Bronchus fibroblast of lung (primary cell): ENCODE measurements at places on chromosomes 12 and 14. TPM values are rescaled to one million over a fixed set of nuclear protein-coding genes. Genes with fewer than 3 reads are reported as not detected.

Gene SYT1
- total RNA-seq: 3.4 and 4.5 TPM in 2 replicates

Gene RTL1
- total RNA-seq: not detected in 2 replicates

Gene CLEC4D
- not detected in 2 replicates for total RNA-seq

Gene TAS2R30
- total RNA-seq: under 0.01 TPM in 1 of 2 replicates, not detected in the other

Gene NTN4
- 3.6 and 5.4 TPM in 2 replicates for total RNA-seq

Gene LBHD2
- not detected in 2 replicates for total RNA-seq

Gene CBLN3
- 0.34 and 0.74 TPM in 2 replicates for total RNA-seq

Gene FOXN4
- not detected in 2 replicates for total RNA-seq

Gene KRT83
- total RNA-seq: not detected in 2 replicates

Gene RDH16
- under 0.01 TPM in 1 of 2 replicates, not detected in the other for total RNA-seq

Gene TOMM20L
- not detected in 2 replicates for total RNA-seq

Gene ADAMTS20
- total RNA-seq: not detected in 2 replicates

Gene TMEM179
- 0.30 TPM in 1 of 2 replicates, not detected in the other for total RNA-seq

Gene NDRG2
- 1.3 and 1.5 TPM in 2 replicates for total RNA-seq

Gene KRT79
- not detected in 2 replicates for total RNA-seq

Gene CABP1
- under 0.01 TPM in 1 of 2 replicates, not detected in the other for total RNA-seq

Gene SALL2
- total RNA-seq: 7.2 and 9.2 TPM in 2 replicates
